AG04450 (cell line): ENCODE measurements at places on chromosomes 16 and 17. TPM values are rescaled to one million over a fixed set of nuclear protein-coding genes. Genes with fewer than 3 reads are reported as not detected.

The RCVRN gene
- polyA plus RNA-seq: 0.29 TPM in 1 of 2 replicates, not detected in the other

The ORC6 gene
- 4.2 and 6.6 TPM in 2 replicates for polyA plus RNA-seq

The MYH13 gene
- polyA plus RNA-seq: not detected in 2 replicates

The SMIM22 gene
- polyA plus RNA-seq: not detected in 2 replicates

The TMEM219 gene
- 88.6 and 107 TPM in 2 replicates for polyA plus RNA-seq

The YPEL3 gene
- 15.6 and 23.1 TPM in 2 replicates for polyA plus RNA-seq

The PABPN1L gene
- not detected in 2 replicates for polyA plus RNA-seq

The HOXB7 gene
- polyA plus RNA-seq: 10.1 and 11.3 TPM in 2 replicates

The NTN1 gene
- polyA plus RNA-seq: 0.05 and 0.16 TPM in 2 replicates

The HS3ST3A1 gene
- polyA plus RNA-seq: 6.6 and 11.9 TPM in 2 replicates

The KCNAB3 gene
- polyA plus RNA-seq: 2.2 and 3.1 TPM in 2 replicates

The HOXB6 gene
- polyA plus RNA-seq: 15.4 and 20.4 TPM in 2 replicates

The RRAD gene
- polyA plus RNA-seq: 1.9 and 2.7 TPM in 2 replicates

The KARS1 gene
- 190 and 203 TPM in 2 replicates for polyA plus RNA-seq

The SPAG5 gene
- polyA plus RNA-seq: 17.0 and 17.4 TPM in 2 replicates

The MRC2 gene
- polyA plus RNA-seq: 61.6 and 68.9 TPM in 2 replicates

The SPG7 gene
- polyA plus RNA-seq: 50.1 and 53.4 TPM in 2 replicates

The HP gene
- polyA plus RNA-seq: not detected in 2 replicates

The CTF1 gene
- 10.1 and 12.5 TPM in 2 replicates for polyA plus RNA-seq

The TNFSF13 gene
- 0.83 and 1.0 TPM in 2 replicates for polyA plus RNA-seq

The PYCARD gene
- 21.8 and 31.0 TPM in 2 replicates for polyA plus RNA-seq

The CDK5R1 gene
- 0.22 and 0.32 TPM in 2 replicates for polyA plus RNA-seq

The PRSS36 gene
- 0.24 and 0.42 TPM in 2 replicates for polyA plus RNA-seq

The ELMO3 gene
- polyA plus RNA-seq: 0.57 and 0.74 TPM in 2 replicates

The ASPA gene
- polyA plus RNA-seq: 0.17 and 0.27 TPM in 2 replicates

The CDR2L gene
- 8.4 and 11.4 TPM in 2 replicates for polyA plus RNA-seq

The CYGB gene
- polyA plus RNA-seq: 7.4 and 7.7 TPM in 2 replicates

The NPIPB6 gene
- 0.47 and 0.67 TPM in 2 replicates for polyA plus RNA-seq

The CCL18 gene
- not detected in 2 replicates for polyA plus RNA-seq

The ZNF771 gene
- 9.3 and 10.1 TPM in 2 replicates for polyA plus RNA-seq

The CDRT15 gene
- polyA plus RNA-seq: not detected in 2 replicates

The ST6GALNAC2 gene
- 0.17 and 0.36 TPM in 2 replicates for polyA plus RNA-seq

The CCL8 gene
- 0.06 TPM in 1 of 2 replicates, not detected in the other for polyA plus RNA-seq

The HNF1B gene
- polyA plus RNA-seq: not detected in 2 replicates

The RAB37 gene
- 0.16 and 0.21 TPM in 2 replicates for polyA plus RNA-seq

The NOG gene
- polyA plus RNA-seq: 0.64 and 0.97 TPM in 2 replicates
